Right lobe of liver (tissue), 6 donors: ENCODE measurements at places on chromosomes 4 and X. TPM values are rescaled to one million over a fixed set of nuclear protein-coding genes. Genes with fewer than 3 reads are reported as not detected.

Gene CACNA1F
- 0.06 TPM for total RNA-seq

Gene ZAR1
- not detected for total RNA-seq

Gene IQCM
- not detected for total RNA-seq

Gene TRPC5OS
- total RNA-seq: not detected

Gene UGT2B11
- total RNA-seq: 1.2 TPM

Gene MXRA5
- total RNA-seq: 6.1 TPM

Gene SPANXN4
- total RNA-seq: not detected

Gene TLR1
- 5.1 TPM for total RNA-seq

Gene RS1
- not detected for total RNA-seq

Gene P2RY8
- total RNA-seq: 0.68 TPM

Gene RBM46
- not detected for total RNA-seq

Gene STATH
- not detected for total RNA-seq

Gene HDX
- 4.2 TPM for total RNA-seq

Gene TMPRSS11D
- total RNA-seq: not detected

Gene DMD
- 42.0 TPM for total RNA-seq

Gene IL13RA2
- total RNA-seq: 4.5 TPM

Gene IRS4
- total RNA-seq: not detected

Gene SMR3A
- total RNA-seq: not detected

Gene ADH1C
- total RNA-seq: 593 TPM
